EH (cell line): ENCODE measurements at places on chromosomes 4 and X.

- DNase-seq, result no peak
These were observed 119.1 kb downstream of the HMGN5 start for GRCh38 chrX:81082649-81083048.

GRCh38 chr4:56612282-56612681 lies 68.8 kb downstream of the HOPX start:
- DNase-seq, result no peak

DNA sequence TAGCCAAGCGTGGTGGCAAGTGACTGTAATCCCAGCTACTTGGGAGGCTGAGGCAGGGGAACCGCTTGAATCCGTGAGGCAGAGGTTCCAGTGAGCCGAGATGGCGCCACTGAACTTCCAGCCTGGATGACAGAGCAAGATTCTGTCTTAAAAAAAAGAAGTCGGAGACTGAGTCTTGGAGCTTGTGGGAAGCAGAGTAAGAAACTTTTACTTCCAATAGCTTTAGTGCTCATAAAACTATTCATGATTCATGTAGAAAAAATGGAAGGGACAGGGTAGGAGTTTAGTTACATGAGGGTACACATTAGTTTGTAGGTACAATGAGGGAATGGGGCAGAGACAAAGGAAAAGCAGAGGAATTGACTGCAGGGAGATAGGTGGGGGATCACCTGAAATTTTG lies 19.3 kb downstream of the RAP2C start:
- peak; percentile 43 for DNase-seq

DNA sequence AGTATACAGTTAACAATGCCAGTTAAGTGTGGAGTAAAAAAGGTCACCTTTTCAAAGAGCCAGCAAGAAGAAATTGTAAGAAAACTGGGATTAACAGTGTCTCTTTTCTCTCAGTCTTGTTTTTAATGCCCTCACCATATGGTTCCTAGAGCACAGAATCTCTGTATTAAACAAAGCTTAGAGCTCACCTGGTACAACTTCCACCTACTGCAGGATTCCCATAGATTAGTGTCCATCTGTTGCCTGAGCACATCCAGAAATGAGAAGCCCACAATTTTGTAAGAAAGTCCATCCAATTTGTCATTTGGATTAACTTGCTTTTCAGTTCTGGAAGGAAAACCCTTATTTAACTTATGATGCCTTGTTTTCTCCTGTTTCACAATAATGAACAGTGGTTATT lies 1037.1 kb downstream of the STPG2 start:
- no peak for DNase-seq

- no peak for DNase-seq
These were observed 247.0 kb downstream of the BANK1 start for GRCh38 chr4:102037566-102037965.

DNA sequence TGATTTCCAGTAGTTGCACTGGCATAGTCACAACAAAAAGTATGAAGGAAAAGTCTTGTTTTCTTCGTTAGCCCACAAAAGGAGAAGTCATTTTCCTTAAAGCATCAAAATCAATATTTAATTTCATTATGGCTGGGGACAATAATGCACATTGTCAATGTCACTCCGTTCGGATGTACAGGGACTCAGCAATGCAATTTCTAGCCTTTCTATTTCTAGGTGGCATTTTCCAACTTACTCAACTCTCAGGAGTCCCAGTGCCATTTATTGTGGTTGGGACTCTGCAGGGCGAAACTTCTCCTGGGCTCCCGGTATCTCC lies 99.6 kb downstream of the CEP135 start:
- DNase-seq, result no peak

DNA sequence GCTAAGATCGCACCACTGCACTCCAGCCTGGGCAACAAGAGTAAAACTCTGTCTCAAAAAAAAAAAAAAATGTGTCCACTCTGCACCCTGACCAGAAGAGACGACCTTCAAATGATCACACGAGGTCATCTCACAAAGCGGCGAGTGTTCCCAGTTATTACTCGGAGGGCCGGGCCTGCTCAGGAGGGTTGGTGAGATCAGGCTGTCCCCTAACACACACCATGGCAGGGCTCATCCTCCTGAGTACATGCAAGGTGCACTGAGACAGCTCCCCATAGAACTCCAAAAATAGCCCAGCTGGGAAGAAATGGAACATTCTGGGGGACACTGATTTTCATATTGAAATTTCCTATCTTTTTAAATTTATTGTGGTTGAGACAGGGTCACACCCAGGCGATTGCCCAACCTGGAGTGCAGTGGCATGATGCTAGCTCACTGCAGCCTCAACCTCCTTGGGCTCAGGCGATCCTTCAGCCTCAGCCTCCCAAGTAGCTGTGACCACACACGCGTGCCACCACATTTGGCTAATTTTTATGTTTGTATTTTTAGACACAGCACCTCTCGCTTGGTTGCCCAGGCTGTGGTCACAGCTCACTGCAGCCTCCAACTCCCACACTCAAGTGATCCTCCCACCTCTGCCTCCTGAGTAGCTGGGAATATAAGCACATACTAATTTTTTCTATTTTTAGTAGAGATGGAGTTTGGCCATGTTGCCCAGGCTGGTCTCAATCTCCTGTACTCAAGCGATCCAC lies 51.5 kb downstream of the DHRSX start:
- no peak for DNase-seq

- DNase-seq, result no peak
These were observed 51.6 kb downstream of the PPP3CA start for GRCh38 chr4:101295691-101296090.

- peak; percentile 92 for DNase-seq
These were observed 190.8 kb downstream of the TSPAN5 start for GRCh38 chr4:98467627-98468072.

- DNase-seq, result peak; percentile 0
These were observed 81.8 kb downstream of the TEX11 start for GRCh38 chrX:70826715-70827114.

- no peak for DNase-seq
These were observed 45.5 kb downstream of the SGMS2 start for GRCh38 chr4:107870236-107870635.

DNA sequence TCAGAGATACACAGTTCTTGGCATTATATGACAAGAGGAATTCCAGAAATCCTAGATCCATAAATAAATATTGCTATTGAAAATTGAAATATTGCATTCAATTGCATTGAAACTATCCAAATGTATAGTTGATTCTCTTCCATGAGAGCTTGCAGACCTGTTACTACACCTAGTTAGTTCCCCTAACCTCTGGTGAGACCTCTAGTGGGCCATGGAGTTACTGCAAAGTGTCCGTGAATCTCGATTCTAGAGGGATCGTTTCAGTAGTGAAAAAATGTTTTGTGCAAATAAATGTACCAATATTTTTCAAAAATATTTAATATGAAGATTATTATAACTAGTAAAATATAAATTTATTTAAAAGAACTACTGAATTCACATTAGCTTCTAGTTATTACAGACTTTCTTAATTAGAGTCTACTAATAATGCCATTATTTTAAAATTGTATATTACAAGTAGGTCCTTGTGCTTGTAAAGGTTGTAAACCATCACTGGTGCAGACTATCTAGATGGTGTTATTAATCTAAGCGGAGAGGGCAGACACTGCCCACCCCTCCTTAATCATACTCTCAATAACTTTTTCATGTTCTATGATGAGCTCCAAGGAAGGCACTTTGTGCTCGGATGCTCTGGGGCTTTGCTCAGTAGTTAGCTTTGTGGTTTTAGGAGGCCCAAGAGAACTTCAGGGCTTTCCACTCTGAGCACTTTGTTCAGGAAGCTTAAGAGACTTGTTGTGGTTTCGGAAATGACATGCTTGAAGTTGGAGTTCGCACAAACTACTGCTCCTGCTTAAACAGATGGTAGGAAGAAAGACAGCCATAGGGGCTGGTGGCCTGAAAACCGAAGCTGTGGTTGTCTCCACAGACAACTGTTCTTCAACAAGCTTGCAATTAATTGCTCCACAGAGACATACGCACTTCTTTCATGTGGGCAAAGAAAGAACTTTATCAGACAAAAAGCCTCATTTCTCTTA lies 42.8 kb downstream of the IL21 start:
- DNase-seq, result peak; percentile 41

DNA sequence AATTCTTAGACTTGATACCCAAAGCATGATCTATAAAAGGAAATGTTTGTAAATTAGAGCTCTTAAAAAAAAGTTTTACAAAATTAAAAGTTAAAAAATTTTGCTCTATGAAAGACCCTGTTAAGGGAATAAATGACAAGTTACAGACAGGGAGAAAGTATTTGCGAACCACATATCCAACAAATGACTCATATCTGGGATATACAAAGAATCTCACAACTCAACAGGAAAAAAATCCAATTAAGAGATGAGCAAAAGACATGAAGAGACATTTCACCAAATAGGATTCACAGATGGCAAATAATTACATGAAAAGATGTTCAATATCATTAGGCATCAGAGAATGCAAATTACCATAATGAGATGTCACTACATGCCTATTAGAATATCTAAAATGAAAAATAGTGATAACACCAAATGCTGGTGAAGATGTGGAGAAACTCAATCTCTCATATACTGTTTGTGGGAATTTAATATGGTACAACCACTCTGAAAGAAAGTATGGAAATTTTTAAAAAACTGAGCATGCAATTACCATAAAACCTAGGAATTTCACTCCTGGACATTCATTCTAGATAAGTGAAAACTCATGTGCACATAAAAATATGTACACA lies 100.8 kb upstream of the EOLA2 start:
- DNase-seq, result peak; percentile 68

DNA sequence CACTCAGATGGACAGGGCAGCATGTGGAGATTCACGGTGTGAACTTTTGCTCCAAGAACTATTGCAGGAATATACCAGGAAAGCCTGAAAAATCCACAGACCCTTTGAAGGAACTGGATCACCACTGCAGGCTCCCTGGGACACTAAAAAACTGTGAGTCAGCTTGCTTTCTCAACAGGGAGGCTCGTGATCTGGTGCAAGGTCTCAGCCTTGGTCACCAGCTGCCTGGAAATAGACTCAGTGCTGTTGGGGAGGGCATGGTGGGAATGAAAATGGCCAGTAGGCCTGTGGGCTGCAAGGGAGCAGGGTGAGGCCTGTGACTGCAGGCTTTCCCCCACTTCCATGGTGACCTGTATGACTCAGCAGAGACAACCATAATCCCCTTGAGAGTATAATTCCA lies 426.4 kb upstream of the RPS6KA3 start:
- peak; percentile 7 for DNase-seq

GRCh38 chr4:153788413-153789276 lies at the start of gene SFRP2:
Gene SFRP2 (minus strand): TSS chr4:153789083. CDS start chr4:153788835, 248 bp downstream.
- DNase-seq, result peak; percentile 4

- peak; percentile 56 for DNase-seq
These were observed at the start of gene CC2D2A for GRCh38 chr4:15469402-15470127. Gene CC2D2A (plus strand): TSS chr4:15469882. CDS start chr4:15475933, 6,051 bp downstream.

GRCh38 chrX:19563327-19563726 lies 48.0 kb upstream of the MAP3K15 start:
- DNase-seq, result no peak

GRCh38 chrX:118652717-118653116 lies 74.7 kb upstream of the IL13RA1 start:
- peak; percentile 52 for DNase-seq

GRCh38 chr4:102272318-102272717 lies 73.0 kb downstream of the SLC39A8 start:
- no peak for DNase-seq

DNA sequence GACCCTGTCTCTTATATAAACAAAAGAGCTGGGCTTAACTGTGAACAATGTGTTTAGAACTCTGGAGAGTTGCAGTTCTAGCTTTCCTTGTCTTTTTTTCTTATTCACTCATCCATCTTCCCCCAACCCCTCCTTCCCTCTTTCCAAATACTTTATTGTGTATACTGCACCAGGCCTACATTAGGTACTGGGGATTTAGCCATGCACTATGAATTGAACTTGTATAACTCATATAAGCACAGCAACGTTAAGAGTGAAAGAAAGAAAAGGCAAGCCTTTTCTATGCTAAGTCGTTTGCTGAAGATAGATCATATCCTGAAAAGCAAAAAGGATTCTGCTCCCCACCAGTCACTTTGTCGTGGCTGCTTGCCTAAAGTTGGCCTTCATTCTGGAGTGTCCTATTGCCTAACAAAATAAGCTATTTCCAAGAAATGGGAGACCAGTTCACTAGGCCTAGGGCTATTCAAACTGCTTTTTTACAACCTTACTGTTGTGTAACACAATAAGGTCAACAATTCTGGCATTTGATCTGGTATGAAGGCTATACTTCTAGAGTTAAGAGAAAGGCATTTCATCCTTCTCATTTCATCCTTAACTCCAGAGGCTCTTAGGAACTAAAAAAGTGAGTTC lies 32.2 kb downstream of the CCNI start:
- DNase-seq, result peak; percentile 87

GRCh38 chrX:104112326-104112951 lies at the start of gene ZCCHC18:
Gene ZCCHC18 (plus strand): TSS chrX:104112523. CDS start chrX:104114112, 1,589 bp downstream.
- DNase-seq, result peak; percentile 67

DNA sequence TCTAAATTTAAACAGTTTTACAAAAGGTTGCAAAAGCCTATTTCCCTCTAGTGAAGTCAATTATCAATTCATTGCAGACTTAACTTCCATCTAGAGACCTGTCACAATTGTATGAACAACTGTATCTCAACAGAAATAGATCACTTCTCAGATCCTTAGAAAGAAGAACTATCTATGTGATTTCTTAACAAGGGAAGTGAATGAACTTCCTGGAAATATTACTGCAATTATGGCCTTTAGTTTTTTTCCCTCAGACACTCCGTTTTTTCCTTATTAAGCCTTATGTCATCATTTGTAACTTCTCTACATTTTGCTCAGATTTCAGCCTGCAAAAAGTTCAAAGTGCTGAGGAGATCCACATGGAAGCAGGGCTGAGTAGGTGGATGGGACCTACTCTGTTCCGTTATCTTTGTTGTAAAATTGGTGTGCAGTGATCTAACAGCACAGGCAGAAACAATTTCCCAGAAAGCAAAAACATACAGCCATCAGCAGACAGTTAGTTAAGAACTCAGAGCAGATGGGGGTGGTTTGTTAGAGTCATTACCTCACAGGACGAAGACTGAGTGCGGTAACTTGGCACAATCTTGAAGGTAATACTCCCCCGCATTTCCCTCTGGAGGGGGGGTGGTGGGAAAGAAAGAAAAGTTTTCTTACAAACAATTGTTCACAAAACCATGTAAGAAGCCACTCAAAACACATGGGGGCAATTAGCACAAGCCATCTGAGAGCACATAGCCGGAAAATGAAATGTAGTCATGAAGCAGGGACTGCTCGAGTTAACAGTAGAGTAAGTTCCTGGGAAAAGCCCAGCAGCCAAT lies 112.3 kb downstream of the NYX start:
- peak; percentile 71 for DNase-seq

DNA sequence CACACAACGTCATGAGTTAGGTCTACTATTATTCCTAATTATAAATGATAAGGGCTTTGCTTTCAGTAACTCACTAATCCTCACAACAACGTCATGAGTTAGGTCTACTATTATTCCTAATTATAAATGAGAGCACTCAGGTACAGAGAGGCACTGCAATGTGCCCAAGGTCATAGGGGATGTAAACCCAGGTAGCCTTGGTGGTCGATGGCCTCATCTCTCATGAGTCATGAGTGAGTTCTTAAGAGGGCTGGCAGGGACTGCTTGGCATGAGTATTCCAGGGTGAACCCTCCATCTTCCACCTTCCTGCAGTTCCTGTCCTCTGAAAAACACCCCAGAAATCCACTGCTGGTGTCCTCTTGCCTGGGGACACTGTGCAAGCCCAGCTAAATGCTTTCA lies 317.1 kb downstream of the STK32B start:
- no peak for DNase-seq
